Stimulated activated CD8-positive, alpha-beta memory T cell treated with anti-CD3 and anti-CD28 coated beads, Interleukin-7, amount 100 ng/mL, for 1 hour (primary cell): ENCODE measurements at places on chromosomes 2 and 18.
A peak's percentile ranks its signal among the peaks of the same experiment; 100 is the strongest.

- no peak for DNase-seq
These were observed 230.1 kb downstream of the ALPK2 start for GRCh38 chr18:58398648-58399398.

DNA sequence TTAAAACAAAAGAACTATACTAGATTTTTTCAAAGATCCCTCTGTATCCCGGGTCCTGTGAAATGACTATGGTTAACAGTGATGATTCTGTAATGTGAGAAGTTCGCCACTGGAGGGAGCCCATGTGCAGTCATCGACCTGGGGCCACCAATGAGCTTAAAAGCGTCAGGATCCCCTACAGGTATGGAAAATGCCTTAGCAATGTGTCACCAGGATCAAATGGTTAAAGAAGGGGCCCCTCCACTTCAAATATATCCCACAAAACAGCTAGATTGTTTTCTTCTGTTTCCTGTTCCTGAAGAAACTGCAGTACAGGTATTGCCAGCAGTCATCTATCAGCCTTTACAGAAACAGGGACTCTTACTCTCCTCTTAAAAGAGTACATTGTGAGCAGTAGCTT, 15.3 kb downstream of the CHRNA1 start:
- peak; percentile 52 for DNase-seq

DNA sequence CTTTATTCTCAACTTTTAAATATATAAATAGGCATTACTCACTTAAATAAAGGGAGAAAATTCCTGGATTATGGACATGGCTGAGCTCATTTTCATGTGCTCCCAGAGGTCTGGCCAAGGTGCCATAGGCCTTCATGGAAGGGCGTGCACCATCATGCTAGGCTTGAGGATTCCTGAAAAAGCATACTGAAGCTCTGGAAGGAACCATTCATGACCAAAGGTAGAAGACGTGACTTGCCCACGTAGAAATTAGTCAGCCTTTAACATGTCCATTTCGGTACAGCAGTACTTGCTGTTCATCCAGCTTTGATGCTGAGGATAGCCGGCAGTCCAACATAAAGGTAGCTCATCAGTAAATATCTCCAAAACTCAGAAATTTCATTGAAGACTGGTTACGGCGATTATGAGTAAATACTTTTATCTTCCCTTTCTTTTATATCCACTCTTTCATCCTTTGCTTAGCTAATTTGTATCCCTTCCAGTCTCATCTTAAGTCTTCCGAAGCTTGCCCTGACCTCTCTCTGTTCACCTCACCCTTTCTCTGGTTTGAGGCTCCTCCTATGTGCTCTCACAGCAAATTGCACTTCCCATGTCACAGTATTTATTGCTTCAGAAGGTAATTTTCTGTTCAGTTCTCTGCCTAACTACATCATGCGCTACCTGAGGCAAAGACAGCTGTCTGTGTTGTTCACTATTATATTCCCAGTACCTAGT, 32.3 kb upstream of the ASNSD1 start:
- DNase-seq: no peak

GRCh38 chr18:68909579-68909978, 111.7 kb downstream of the CCDC102B start:
- DNase-seq: no peak

DNA sequence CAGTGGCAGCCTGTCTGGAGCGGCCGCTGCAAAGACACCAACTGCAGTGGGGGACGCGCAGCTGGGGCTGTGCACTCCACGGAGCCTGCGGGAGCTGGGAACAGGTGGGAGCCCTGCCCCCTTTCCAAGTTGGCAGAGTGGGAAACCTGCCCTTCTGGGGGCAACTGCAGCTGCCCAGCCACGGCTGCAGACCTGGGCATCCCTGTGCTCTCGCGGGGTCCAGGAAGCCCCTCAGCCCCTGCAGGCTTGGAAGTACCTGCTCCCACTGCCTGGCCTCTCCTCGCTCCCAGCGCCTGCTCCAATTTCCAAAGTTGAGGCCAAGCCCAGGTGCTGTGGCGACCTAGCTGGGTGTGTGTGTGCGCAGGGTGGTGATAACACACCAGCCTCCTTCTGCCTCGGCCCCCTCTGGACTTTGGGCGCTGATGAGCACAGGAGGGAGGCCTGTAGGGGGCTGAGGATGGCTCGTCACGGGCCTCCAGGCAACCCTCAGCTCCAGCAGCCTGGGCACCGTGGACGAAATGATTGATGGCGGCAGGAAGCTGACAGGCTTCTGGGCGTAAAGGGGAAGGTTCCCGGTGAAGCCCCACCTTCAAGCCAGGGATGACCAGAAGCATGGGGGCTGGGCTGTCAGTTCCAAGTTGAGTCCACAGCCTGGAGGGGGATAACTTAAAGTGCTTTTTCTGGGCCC, 76.9 kb downstream of the PTPN4 start:
- DNase-seq: no peak

GRCh38 chr2:238925816-238926521, 78.1 kb downstream of the TWIST2 start:
- DNase-seq: no peak

- no peak for DNase-seq
These were observed 87.3 kb downstream of the ALK start for GRCh38 chr2:29834036-29834540.
